ENCODE measurements at places on chromosomes 3 and 15.
A peak's percentile ranks its signal among the peaks of the same experiment; 100 is the strongest.

- DNase-seq = no peak
These were observed 45.9 kb downstream of the PPARG start for GRCh38 chr3:12334786-12335185.

GRCh38 chr3:127560051-127560787 lies 30.3 kb downstream of the TPRA1 start:
- no peak for DNase-seq

- no peak for DNase-seq
These were observed 963.4 kb upstream of the CFAP20DC start for GRCh38 chr3:60013241-60013640.

- DNase-seq = no peak
These were observed 85.4 kb upstream of the ABHD2 start for GRCh38 chr15:89002830-89003229.

DNA sequence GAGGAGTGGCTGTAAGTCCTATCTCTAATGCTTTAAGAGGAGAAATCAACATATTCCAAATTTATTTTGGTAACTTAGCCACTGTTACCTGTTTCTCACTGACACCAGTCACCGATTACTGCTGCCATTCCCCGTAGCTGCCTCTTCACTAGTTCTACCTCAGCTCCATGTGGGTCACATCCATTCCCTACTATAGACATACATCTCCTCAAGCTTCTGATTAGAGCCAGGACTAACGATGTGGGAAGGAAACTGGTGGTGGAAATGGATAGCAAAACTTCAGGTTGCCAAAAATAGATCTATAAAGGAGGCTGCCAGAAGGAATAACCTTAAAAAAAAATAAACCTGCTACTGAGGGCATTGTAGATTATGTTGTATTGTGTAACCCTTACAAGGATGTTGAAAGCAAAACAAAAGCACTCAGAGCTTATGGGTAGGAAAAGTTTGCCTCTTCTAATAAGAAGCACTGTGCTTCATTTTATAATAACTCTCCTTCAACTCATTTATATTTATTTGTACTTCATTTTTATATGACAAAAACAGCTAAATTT lies 56.0 kb downstream of the KAT2B start:
- DNase-seq = no peak

- DNase-seq = peak; percentile 81
These were observed 515 bp downstream of the ADAM10 start for GRCh38 chr15:58748852-58749531.

GRCh38 chr3:15063238-15063637 lies 1.9 kb downstream of the MRPS25 start:
- peak; percentile 83 for DNase-seq

- peak; percentile 16 for DNase-seq
These were observed 38.7 kb downstream of the ARNT2 start for GRCh38 chr15:80442728-80443403.

DNA sequence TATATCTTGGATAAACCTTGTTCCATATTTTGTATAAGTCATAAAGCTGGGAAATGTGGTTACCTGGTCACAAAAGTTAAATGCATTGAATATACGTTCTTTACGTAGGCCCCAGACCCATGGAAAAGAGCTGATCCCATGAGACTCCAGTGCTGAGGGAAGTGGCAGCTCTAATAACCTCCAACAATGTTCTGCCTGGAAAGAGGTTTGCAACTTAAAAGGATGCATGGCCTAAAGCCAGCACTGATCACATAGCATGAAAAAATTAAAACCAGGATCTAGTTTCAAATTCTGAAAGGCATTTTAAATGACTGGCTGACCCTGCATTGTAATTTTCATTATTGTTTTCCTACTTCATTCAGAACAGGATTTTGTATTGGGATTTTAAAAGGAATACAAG lies 27.9 kb upstream of the STRIT1 start:
- DNase-seq = no peak

GRCh38 chr15:73596174-73596573 lies 37.0 kb downstream of the NPTN start:
- no peak for DNase-seq

DNA sequence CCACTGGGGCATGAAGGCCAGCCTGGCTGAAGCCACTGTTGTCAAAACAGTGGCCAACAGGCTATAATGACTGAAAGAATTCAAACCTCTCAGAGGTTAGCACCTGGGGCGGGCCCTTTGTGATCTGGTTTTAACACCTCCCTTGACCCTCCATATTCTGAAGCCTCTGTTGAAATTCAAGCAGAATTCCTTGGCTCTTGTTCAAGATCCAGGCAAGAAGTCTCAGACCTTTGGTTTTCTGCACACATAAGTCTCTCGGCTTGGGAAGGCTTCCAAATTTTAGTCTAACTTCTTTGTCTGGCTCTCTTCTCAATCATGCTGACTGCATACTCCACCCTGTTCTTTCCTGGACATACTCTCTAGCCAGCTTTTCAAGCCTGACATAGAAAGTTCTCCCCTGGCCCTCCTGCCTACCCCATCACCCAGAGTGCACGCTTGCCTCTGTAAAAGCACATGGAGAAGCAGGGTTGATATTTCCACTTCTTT lies 144.5 kb downstream of the PDZRN3 start:
- DNase-seq = no peak

DNA sequence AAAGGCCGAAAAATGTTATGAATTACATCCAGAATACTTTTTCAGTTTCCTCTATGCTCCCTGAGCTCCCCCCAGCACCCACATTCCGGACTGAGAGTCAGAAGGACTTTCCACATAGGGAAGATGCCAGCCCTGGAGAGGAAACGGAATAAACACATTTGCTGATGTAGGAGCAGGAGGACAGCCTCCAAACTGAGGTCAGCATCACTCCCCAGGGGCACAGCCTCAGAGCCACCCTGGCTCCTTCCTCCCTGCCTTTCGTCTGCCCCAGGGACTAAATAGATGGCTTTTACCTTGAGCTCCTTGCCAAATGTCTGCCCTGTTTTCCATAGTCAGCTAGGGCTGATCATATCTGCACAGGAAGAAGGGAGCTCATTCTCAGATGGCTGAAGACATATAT lies 22.6 kb upstream of the SLCO2A1 start:
- DNase-seq = peak; percentile 17

DNA sequence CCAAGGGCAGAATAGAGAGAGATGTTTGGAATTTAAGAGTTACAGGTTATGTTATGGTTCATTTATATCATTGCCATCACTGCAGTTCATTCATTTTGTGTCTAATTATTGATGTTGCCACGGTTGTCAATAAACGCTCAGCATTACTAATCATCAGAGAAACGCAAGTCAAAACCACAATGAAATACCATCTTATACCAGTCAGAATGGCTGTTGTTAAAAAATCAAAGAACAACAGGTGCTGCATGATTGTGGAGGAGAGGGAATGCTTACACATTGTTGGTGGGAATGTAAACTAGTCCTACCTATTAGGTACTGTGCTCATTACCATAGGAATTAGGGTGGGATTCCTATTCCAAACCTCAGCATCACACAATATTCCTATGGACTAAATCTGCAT lies 350.5 kb downstream of the TIGIT start:
- no peak for DNase-seq
